ENCODE measurements at places on chromosomes 6 and 20.

GRCh38 chr6:40719671-40720374 is 132.7 kb upstream of the LRFN2 start:
- no peak for DNase-seq

- DNase-seq: peak; percentile 31
Observed at GRCh38 chr6:47247227-47247797, 62.4 kb downstream of the TNFRSF21 start.

DNA sequence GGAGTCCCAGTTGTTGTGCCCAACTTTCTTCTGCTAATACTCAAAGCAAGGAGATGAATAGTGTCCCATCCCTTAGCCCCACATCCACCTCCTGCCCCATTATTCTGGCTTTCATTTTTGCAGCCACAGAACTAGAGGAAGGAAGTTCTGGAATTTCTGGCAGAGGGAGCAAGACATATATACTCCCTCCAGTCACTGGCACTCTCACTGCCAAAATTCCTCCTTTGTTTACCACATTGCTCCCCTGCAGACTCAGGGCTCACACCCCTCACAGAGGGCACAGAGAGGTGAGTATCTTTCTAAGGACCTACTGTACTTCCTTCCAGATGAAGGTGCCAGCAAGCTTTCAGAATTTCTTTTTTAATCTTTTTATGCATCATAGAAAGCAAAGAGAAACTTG is 168.0 kb upstream of the ID4 start:
- no peak for DNase-seq

DNA sequence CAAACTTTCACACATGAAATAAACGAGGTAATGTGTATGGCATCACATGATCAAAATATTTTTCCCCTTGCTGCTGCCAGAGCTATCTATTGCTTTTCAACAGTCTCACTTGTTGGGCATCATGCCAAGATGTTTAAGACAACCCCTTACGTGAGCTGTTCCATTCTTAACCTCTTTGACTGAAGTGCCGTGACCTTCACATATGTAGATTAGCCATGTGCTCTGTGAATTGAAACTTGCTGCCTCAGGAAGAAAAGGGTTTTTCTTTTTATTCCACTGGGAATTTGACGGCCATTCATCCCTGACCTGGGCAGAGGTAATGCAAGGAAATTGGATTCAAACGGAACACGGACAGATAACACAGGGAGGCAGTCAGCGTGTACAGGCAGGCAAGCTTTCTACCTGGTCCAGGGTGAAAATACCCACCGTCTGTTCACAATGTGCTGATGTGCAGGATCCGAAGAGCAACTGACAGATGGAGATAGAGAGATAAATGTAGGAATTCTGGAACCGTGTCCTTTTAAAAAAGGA is 14.2 kb downstream of the ARID1B start:
- DNase-seq: no peak

DNA sequence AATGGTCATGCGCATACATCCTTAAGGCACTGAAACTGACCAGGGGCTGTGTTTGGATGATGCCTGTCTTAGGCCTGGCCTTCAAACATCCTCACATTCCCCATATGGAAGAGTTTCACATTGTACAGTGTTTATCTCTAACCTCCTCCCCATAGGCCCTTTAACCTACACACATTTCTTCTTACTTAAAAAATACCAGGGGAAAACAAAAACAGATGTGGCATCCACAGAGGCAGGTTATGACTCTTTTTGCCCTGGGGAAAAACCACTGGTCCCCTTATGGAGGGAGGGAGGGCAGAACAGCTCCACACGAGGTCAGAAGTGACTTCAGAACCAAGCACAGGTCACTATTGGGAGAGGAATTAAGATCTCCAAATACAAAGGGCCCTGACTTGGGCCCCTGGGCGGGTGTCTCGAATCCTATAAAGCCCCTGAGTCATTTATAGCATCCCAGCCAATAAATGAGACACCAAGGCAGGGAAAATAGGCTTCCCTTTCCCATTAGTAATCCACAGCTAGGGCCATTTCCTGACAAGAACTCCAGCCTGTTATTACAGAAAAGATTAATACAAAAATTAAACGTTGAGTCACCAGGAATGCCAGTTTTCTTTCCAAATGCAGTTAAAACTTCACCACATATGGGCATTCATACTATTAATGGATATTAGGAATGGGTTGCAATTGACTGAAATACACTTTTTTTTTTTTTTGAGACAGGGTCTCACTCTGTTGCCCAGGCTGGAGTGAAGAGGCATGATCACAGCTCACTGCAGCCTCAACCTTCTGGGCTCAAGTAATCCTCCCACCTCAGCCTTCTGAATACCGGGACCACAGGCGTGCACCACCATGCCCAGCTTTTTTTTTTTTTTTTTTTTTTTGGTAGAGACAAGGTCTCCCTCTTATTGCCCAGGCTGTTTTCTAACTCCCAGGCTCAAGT is 107.2 kb downstream of the ATP9A start:
- no peak for DNase-seq

- DNase-seq: no peak
Observed at GRCh38 chr6:137044366-137045221, at the start of gene IL20RA. Gene IL20RA (minus strand): TSS chr6:137044965. CDS start chr6:137044728, 237 bp downstream.

- DNase-seq: no peak
Observed at GRCh38 chr20:50116368-50116999, 3.5 kb upstream of the UBE2V1 start.

DNA sequence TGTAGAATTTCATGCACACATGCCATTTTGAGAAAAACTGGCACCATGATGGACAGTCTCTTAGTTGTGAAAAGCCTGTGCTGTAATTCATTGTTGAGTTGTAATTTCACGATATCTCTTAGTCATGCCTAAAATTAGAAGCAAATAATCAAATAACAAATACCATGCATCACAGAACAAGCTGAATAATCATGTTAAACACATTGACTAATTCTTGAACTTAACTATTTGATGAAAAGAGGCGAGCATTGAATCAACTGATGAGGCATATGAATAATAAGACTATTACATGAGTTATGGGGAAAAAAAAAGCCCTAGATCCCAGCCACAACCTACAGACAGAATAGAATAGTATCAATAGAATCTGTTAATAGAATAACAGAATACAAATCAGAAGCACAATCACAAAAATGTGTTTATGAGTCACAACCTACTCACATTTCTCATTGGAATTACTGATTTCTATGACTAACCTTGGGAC is 14.2 kb upstream of the RNF217 start:
- DNase-seq: no peak

GRCh38 chr6:33696548-33697518 is 14.7 kb downstream of the UQCC2 start:
- DNase-seq: no peak

DNA sequence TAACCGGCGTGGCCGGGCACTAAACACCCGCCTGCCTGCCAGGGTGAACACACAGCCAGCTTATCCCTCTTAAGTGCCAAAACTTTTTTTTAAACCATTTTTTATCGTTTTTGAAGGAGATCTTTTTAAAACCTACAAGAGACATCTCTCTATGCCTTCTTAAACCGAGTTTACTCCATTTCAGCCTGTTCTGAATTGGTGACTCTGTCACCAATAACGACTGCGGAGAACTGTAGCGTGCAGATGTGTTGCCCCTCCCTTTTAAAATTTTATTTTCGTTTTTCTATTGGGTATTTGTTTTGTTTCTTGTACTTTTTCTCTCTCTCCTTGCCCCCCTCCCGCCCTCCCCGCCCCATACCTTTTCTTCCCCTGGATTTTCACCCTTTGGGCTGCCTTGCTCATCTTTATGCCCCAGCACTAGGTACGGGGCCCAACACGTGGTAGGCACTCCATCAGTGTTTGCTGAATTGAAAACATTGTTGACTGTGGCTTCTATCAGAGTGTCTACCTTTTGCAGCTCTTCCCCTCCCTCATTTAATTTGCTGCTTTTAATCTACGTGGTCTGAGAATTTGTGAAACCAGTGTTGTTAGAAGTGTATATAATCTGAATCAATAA is 1.5 kb downstream of the ZCCHC3 start:
- no peak for DNase-seq

DNA sequence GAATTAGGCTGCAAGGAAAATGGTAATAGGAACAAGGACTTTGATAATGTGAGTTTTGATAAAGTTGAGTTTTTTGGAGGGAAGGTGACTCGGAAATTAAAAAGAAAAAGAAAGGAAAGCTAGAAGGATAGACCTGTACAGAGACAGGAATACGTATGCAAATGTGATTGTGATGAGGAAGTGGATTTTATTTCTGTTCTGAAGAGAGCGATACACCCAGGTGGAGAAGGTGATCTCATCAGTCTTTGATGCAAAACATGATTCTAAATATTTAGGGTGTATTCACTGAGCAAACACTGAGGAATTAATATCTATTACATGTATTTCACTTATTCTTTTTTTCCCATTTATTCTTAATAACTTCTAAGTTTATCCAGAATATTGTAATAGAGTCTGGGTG is 9.2 kb upstream of the PLEKHG1 start:
- DNase-seq: no peak

- DNase-seq: no peak
Observed at GRCh38 chr20:8854571-8854970, 214.3 kb upstream of the PLCB4 start.

GRCh38 chr6:137729866-137730629 is 137.0 kb upstream of the TNFAIP3 start:
- DNase-seq: no peak

DNA sequence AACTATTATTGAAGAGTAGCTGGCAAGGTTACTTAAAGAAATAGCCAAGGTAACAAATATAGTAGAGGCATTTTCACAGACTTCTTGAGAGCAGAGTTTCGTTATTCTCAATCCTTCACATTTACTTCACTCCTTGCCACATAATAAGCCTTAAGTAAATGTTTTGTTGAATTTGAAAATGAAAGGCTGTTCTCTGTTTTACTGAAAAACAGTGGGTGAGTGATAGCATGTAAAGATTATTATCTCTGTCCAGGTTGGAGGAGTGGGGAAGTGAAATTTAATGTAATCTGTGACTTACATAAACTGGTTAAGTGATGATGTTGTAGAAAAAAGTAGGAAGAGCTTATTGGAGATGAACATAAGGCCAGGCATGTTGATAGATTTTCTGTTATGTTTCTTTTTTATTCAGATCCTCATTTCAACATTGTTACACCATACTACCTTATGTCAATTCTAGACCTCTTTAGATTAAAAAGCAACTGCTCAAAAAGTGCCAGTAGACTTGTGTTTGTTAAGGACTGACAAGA is 55.0 kb downstream of the QKI start:
- no peak for DNase-seq

DNA sequence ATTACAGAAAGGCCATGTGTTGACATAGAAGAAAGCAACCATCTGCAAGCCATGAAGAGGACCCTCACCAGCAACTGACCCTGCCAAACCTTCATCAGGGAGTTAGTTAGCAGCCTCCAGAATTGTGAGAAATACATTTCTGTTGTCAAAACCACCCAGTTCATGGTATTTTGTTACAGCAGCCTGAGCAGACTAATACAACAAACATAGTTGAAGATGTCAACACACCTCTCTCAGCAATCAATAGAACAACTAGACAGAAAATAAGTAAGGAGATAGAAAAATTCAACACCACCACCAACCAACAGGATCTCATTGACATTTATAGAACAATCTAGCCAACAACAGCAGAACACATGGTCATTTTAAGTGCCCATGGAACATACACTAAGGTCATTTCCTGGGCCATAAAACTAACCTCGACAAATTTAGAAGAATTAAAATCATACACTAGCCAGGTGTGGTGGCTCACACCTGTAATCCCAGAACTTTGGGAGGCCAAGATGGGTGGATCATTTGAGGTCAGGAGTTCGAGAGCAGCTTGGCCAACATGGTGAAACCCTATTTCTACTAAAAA is 32.7 kb downstream of the TCP11 start:
- no peak for DNase-seq

DNA sequence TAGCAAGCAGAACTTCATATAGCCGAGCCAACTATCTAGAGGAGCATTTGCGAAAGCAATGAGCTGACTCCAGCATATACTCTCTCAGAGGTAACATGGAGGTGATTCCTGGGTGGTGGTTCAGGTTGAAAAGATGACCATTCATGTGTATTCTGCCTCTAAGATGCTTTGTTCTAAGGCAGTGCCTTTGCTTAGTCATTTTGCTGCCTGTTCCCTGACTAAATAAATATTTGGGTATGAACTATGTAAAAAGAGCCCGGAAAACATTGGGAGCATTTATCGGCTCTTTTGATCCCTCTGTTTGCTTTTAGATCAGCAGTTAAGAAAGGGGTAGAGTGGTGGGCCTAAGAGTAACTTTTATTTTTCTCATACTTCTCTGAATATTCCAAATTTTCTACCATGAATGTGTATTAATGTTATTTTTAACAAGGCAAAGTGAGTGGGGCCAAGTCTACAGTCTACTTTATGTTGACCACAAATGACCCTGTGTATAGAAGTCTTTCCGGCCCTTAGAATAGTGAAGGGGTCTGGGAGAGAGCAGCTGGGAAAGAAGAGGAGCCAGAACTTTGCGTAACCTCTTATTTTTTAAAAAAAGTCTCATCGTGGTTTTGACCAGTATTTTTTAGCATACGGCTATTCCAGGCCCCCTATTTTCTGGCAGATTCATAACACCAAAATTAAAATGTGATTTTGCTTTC is 206.5 kb upstream of the EYA4 start:
- no peak for DNase-seq

GRCh38 chr6:157045831-157046454 is 268.8 kb downstream of the ARID1B start:
- no peak for DNase-seq

GRCh38 chr6:157072128-157072527 is 251.2 kb downstream of the TMEM242 start:
- no peak for DNase-seq

- peak; percentile 93 for DNase-seq
Observed at GRCh38 chr6:102417368-102417998, 1024.0 kb downstream of the GRIK2 start.

DNA sequence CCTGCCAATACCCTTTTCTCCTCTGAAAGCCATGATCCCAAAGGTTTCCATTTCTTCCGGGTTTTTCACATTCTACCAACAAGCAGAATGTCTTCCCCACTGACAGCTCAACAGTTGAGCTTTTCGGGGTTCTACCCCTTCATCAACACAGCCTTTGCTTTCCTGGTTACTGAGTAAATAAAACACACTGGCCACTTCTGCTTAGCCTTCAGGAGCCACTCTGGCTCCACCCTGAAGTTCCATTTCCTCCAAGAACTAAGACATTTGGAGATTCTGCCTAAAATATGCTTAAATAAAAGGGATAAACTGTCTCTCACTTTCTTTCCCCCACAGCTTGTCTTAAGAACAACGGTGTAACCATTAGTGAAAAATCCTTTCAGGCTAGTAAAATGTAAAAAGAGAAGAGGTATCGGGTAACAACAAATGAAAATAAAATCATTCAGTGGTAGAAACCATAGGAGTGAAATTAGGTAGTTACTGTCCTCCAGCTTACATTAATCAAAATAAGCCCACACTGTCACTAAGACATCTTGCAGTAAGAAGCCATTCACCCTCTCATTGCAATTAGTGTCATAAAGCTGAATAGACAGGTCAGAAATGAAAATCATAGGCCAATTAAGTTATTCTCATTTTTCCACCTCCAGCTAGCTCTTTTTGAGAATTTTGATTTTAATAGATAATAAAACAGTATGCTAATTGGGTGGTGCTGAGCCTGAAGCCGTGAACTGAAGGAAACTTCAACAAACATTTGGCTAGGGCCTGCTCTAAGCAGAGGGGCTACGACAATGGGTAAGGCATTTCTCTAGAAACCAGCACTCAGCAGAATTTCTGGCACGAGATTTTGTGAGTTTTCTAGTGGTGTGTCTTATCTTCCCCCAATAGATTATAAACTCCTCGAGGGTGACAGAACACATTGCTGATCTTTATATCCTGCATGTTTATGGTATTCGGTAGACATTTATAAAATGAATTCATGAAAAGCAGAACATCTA is 194.2 kb downstream of the KHDC1L start:
- no peak for DNase-seq

- no peak for DNase-seq
Observed at GRCh38 chr6:153087436-153087835, 43.6 kb downstream of the RGS17 start.

- DNase-seq: no peak
Observed at GRCh38 chr6:134930463-134930862, 19.4 kb downstream of the ALDH8A1 start.

Data from GF-D8 (cell line).